Neural progenitor cell (in vitro differentiated cells): ENCODE measurements at places on chromosomes 4 and X. TPM values are rescaled to one million over a fixed set of nuclear protein-coding genes. Genes with fewer than 3 reads are reported as not detected.

DNA sequence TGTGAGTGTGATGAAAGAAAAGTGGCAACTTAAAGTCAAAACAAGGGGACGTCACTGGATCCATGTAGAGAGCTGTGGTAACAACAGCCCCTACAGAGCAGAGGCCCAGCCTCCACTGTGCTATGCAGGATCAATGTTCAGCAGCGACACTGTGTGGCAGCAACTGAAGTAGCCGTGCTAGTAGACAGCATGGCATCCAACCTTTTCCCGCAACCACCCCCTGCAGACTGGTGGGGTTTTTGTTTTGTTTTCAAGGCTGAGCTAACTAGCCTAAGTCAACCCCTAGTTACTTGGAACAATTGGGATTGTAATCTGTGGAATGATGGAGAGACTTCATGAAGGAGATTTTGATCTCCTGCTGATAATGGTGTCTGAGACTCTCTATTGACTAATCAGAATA, 44.4 kb upstream of the PPARGC1A start:
- H3K4me3 ChIP-seq = no peak overlapping the region
- H3K36me3 ChIP-seq = no peaks in the 10 kb centered on the region
- H3K27me3 ChIP-seq = no peaks in the 10 kb centered on the region
- H3K27ac ChIP-seq = no peak overlapping the region
- peak; percentile 44 for DNase-seq
- peaks cover 11% of the 10 kb centered on the region for H3K4me1 ChIP-seq

GRCh38 chrX:130916636-130917422, 13.8 kb upstream of the ENOX2 start:
- DNase-seq = peak; percentile 56
- no peak overlapping the region for H3K27ac ChIP-seq
- no peak overlapping the region for H3K4me3 ChIP-seq
- no peaks in the 10 kb centered on the region for H3K27me3 ChIP-seq

GRCh38 chr4:7359400-7360062, 75.2 kb downstream of the PSAPL1 start:
- no peak for DNase-seq
- H3K27me3 ChIP-seq = no peaks in the 10 kb centered on the region
- H3K4me1 ChIP-seq = peaks cover 26% of the 10 kb centered on the region

DNA sequence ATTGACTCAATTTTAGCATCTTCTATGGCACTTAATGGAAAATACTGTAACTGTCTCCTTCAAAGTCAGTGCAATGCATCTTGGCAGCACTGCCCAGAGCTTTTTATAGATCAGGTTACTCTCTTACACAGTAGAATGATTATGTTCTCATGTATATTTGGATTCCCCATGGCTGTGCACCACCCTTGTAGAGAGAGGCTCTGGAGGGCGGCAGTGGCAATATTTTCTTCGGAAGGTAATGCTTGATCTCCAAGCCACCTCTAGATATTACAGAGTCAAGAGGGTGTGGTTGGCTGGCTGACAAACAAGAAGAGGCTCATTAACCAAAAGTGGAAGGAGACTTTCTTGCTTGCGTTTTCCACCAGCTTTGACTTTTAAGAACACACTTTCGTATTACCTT, 72.8 kb upstream of the ARSJ start:
- no peak overlapping the region for H3K4me3 ChIP-seq
- H3K36me3 ChIP-seq = no peaks in the 10 kb centered on the region
- no peak for DNase-seq
- H3K27ac ChIP-seq = no peak overlapping the region
- no peaks in the 10 kb centered on the region for H3K27me3 ChIP-seq

- no peak overlapping the region for H3K4me3 ChIP-seq
- no peak for DNase-seq
- H3K27me3 ChIP-seq = no peaks in the 10 kb centered on the region
- H3K27ac ChIP-seq = no peak overlapping the region
Observed at GRCh38 chr4:111480510-111480909, 664.7 kb upstream of the FAM241A start.

DNA sequence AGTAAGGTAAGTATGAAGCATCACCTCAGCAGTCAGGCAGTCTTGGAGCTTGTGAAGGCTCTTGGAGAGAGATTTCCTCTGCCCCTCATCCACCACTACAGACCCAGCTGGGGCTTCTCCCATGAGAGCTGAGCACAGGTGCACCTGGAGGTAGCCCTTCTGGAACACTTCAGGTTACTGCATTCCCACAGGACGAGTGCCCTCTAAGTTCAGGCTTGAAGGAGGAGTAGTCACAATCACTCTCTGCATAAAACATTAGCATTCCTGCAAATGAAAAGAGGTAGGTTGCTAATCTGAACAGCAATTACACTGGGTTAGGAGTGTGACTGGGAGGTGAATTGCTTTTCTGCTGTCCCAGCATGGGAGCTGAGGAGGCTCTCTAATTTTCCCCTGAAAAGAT, 308.8 kb downstream of the TEX13C start:
- H3K36me3 ChIP-seq = no peaks in the 10 kb centered on the region
- no peaks in the 10 kb centered on the region for H3K4me1 ChIP-seq
- no peak for DNase-seq
- no peaks in the 10 kb centered on the region for H3K27me3 ChIP-seq

GRCh38 chrX:43743100-43743822, 87.2 kb downstream of the MAOA start:
- H3K27me3 ChIP-seq = no peaks in the 10 kb centered on the region
- no peaks in the 10 kb centered on the region for H3K4me1 ChIP-seq
- H3K36me3 ChIP-seq = no peaks in the 10 kb centered on the region
- no peak overlapping the region for H3K27ac ChIP-seq
- no peak for DNase-seq

- H3K4me1 ChIP-seq = no peaks in the 10 kb centered on the region
- H3K4me3 ChIP-seq = no peak overlapping the region
- no peaks in the 10 kb centered on the region for H3K36me3 ChIP-seq
- no peaks in the 10 kb centered on the region for H3K27me3 ChIP-seq
Observed at GRCh38 chrX:86714441-86714840, 566.2 kb downstream of the DACH2 start.

GYPE gene
- not detected in 2 replicates for total RNA-seq

GAR1 gene
- 7.8 and 10.2 TPM in 2 replicates for total RNA-seq

QDPR gene
- total RNA-seq = 22.4 and 44.1 TPM in 2 replicates

MAGEB3 gene
- total RNA-seq = not detected in 2 replicates

MAGED1 gene
- total RNA-seq = 133 and 181 TPM in 2 replicates

BRS3 gene
- total RNA-seq = not detected in 2 replicates

RBM10 gene
- total RNA-seq = 26.5 and 65.9 TPM in 2 replicates
